Activated naive CD4-positive, alpha-beta T cell treated with anti-CD3 and anti-CD28 coated beads, Interleukin-2, amount 50 U/mL, for 16 hours (primary cell): ENCODE measurements at places on chromosomes 5 and 9.

- DNase-seq, result no peak
These were observed 78.9 kb downstream of the NSUN2 start for GRCh38 chr5:6553972-6554371.

DNA sequence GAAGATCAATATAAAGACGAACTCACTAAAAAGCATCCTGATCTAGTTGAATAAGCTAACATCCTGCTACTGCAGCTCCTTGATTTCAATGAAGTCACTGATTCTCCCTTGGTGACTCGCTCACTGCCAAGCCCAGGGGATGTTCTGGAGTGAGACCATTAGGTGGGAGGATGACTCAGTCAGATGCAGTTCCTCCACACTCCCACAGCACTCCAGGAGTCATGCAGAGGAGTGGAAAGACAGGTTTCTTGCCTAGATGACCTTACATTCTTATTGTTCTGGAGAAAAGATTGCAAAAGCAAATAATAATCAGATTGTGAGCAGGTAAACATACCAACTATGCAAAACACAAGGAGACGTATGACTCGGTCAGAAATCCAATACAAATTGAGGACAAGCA, 15.3 kb downstream of the GCNT4 start:
- peak; percentile 43 for DNase-seq

DNA sequence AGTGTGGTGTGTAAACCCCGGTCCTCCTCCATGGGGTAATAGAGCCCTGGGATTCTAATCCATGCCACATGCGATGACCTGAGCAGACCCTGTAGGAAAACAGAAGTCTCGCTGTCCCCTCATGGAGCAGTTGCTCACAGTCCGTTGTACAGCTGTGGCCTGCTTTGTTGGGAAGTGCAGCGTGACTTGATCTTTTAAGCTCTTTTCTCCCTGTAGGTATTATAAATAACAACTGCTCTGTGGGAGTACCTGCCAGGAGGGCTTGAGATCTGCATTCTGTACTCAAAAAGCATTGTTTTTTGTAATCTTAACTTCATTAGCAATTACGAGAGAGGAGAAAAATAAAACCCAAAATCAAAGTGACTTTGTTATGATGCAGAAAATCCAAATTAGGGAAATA, 17.3 kb downstream of the MEGF10 start:
- DNase-seq, result no peak

GRCh38 chr5:150124111-150124557, 31.5 kb downstream of the PDGFRB start:
- no peak for DNase-seq

- no peak for DNase-seq
These were observed 1865.4 kb downstream of the MAT2B start for GRCh38 chr5:165370794-165371193.

- no peak for DNase-seq
These were observed 104.1 kb upstream of the BASP1 start for GRCh38 chr5:17113174-17113958.

- no peak for DNase-seq
These were observed 86.8 kb downstream of the LHX2 start for GRCh38 chr9:124098141-124098905.

- no peak for DNase-seq
These were observed 153.7 kb upstream of the DAPK1 start for GRCh38 chr9:87343816-87344430.

GRCh38 chr5:35852084-35852734, 4.5 kb upstream of the IL7R start:
- DNase-seq, result peak; percentile 60

- DNase-seq, result no peak
These were observed 189.1 kb upstream of the PTGER4 start for GRCh38 chr5:40490464-40491111.

DNA sequence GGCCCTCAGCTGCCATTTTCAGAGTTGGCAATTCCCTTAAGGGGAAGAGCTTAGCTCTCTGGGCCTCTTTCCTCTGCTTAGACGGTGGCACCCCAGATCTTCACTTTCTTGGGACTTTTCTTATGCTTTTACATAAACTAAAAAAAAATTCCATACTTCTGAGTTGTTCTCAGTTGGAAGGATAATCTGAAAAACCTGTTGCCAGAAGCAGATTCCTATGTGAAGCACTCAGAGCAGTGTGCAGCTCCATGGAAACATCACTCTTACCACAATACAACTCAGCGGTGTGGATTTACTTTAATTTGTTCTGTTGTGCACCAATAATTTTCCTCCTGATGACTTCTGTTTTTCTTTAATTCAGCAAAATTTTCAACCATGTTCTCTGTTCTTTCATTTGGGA, 44.1 kb upstream of the MROH2B start:
- no peak for DNase-seq

DNA sequence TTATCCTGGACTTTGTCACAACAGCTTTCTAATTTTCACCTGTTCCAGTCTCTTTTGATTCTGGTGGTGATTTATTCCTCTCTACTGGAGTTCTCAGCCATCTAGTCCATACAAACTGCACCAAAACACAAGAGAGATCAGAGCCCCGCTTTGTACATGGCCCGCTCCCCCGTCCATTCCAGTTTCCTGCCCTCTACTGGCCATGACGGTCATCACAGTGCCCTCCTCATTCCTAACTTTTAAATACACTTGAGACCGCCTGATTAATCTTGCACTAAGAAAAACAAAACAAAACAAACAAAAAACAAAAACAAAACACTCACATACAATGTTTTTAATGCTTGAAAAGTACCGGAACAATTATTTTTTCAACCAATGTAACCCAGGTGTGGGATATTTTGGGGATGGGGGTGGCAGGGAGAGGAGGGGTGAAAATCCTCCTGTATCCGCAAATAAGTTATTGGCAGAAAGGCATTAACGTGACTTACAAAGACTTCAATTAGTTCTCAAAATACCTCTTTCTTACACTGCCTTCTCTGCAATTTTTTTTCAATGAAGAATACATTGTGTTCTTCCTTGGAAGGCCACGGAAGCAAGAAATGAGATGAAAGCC, 84.8 kb upstream of the PAM start:
- no peak for DNase-seq

GRCh38 chr9:120475341-120475740, 104.6 kb downstream of the CDK5RAP2 start:
- no peak for DNase-seq

DNA sequence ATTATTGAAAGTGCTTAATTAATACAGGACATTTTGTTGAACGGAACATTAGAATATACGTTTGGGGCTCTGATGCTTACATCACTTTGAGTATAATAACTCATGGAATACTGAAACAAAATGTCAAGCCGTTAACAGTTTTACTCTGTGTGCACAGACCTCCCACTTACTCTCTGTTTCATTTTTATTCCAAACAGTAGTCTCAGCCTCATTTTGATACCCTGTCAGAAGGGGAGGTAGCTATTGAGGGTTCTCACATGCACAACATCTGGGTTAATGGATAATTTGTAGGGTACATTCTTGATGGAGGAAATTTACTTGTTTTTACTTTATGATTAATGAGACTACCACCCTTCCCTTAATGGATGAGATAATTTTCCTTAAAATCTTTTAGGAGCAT, 59.0 kb downstream of the SCAMP1 start:
- DNase-seq, result no peak

DNA sequence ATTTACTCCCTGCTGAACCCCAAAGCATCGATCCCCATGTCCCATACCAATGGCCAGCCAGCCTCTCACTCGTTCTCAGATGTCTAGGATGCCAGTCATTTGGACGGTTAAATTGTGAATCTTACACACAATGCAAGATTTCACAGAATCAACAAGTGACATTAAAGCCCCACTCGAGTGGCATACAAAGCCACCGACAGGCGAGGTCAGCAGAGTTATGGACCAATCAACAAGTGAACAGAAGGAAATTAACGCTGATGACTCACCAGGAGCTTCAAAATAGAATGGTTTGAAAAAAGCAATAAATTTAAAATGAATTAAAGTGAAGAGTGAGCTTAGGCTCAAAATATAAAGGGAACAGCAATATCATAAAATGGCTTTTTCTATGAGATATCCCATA, 8.2 kb upstream of the RUFY1 start:
- DNase-seq, result no peak

DNA sequence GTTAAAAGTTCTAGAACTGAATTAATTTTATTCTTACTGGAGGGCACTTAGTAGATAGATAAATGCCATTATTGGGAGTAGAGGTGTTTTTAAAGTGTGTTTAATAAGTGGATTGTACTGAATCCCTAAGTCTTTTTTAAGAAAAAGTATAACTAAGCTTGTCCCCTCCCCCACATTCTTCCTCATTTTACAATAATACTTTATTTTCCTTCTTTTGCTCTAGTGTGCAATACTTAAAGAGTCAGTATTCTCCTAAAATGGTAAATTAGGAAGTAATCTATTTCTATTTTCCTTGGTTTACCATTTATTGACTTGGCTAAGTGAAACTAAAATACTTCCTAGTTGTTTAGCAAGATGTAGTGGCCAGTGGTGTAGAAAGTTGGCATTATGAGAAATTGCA, 11.6 kb downstream of the UBLCP1 start:
- no peak for DNase-seq

DNA sequence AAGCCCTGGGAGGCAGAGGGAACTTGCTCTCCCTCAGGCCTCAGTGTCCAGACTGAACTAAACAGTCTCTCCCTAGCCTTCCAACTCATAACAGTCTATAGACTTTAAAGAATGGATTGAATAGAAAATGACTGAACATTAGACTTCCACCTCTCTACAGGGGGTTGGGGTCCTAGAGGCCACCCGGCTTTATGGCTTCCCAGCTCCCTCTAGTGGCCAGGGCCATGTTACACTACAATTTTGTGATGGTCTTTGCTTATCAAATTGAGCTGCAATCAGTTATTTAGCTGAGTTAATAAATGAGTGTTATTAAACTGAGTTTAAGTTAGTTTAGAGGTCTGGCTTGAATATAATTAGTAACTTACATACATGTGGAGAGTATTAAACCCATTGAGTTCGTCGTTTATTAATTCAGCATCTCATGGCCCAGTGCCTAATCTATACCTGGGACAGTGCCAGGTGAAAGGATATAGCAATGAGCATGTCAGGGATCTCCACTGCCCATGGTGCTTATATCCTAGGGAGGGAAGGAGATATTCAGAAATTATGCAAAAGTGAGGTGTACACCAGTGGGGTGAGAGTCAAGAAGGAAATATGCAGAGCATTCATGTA, 105.2 kb downstream of the SH3TC2 start:
- DNase-seq, result peak; percentile 45

GRCh38 chr5:43357878-43358281, 44.7 kb upstream of the HMGCS1 start:
- DNase-seq, result no peak

GRCh38 chr5:94945656-94946055, 327.2 kb downstream of the SLF1 start:
- no peak for DNase-seq

- DNase-seq, result no peak
These were observed 127.2 kb upstream of the GABRP start for GRCh38 chr5:170656346-170656745.

GRCh38 chr5:170483701-170484458, 19.9 kb upstream of the KCNIP1 start:
- no peak for DNase-seq

DNA sequence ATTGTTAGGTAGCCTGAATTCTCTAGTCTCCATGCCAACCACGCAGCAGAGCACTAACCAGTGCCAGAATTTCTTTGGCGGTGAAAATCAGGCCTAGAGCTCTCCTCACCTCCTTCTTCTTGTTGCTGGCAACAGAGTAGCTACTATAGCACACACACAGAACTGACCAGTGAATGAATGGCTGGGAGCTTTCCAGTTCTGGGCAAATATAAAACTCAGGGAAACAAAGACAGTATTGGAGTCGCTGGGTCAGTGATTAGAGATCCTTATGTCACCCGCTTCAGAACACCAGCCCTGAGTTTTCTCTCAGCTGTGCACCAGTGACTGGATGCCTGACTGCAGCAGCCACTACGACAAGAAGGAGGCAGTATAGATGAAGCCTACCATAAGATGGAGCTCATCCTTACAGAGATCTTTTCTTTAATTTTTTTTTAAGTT, 26.9 kb upstream of the FEM1C start:
- DNase-seq, result no peak

GRCh38 chr5:144179226-144179625, 8.6 kb downstream of the KCTD16 start:
- DNase-seq, result no peak

DNA sequence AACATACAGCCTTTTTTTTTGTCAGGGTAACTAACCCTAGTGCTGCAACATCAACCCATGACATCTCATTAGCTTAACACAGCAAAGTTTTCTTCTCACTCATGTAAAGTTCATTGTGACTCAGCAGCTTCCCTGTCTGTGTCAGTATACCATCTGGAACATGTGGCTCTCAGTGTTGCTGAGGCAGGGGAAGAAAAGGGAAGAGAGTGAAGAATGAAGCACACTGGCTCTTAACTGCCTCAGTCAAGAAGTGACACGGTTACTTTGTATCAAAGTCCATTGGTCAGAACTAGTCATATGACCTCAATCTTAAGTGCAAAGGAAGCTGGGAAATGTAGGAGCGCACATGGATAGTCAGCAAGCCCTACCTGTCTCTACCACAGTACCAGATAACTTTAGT, 185.0 kb upstream of the ELL2 start:
- no peak for DNase-seq
